Activated B cell treated with CpG ODN at 0.5 μM for 24 hours (primary cell): ENCODE measurements at places on chromosomes 11 and 22.

DNA sequence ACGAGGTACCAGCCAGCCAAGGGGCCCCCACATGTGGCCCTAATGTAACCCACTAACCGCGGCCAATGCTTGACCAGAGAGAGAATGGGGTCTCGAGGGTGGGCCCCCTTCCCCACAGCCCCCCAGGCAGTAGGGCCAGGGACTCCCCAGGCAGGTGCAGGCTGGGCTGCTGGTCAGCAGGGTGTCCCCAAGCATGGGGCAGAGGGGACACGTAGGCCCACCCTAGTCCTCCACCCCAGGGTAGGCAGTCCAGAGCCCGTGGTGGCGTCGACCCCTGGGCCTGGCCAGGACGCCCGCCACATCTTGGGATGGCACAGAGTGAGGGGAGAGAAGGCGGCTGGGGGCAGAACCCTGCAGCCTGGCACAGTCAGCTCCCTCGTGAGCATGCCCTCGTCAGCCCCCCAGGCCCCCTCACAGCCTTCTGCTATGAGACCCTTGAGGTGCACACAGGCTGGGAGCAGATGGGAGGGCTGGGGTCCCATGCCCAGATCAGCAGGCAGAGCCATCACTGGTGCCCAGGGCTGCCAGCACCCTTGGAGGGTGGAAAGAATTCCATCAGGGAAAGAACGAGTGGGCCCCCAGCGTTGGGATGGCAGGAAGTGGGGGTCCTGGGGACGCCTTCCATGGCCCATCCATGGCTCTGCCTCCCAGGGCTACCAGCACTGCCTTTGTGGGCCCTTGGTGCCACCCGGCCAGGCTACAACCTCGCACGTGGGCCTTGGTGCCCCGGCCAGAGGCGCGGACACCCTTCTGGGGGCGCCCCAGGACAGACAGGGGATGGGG lies 6.1 kb downstream of the TNNT3 start:
- H3K4me1 ChIP-seq = no peaks in the 10 kb centered on the region
- H3K27me3 ChIP-seq = peaks cover 19% of the 10 kb centered on the region
- no peak overlapping the region for H3K4me3 ChIP-seq

DNA sequence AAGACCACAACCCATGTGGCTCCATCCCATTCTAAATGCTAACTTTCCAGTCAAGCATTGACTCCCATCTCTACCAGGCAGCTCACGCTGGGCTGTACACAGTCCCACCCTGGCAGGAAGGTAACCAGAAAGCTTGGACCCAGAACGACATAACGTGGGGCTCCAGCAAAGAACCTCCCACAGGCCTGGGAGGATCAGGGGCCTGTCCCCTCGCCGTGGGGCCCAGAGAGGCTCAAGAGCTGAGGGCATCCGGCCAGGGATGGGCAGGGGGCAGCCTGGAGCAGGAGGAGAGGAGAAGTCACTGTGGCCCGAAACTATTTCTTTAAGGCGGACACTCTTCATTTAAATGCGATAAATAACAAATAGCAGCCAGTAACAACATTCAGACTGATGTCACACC lies 169.9 kb downstream of the SHANK2 start:
- no peaks in the 10 kb centered on the region for H3K36me3 ChIP-seq
- H3K27ac ChIP-seq = no peak overlapping the region
- peaks cover 3% of the 10 kb centered on the region for H3K27me3 ChIP-seq
- no peak for DNase-seq
- H3K4me1 ChIP-seq = no peaks in the 10 kb centered on the region

- H3K27me3 ChIP-seq = no peaks in the 10 kb centered on the region
- H3K36me3 ChIP-seq = no peaks in the 10 kb centered on the region
- no peak overlapping the region for H3K4me3 ChIP-seq
- DNase-seq = peak; percentile 5
- no peak overlapping the region for H3K27ac ChIP-seq
These were observed 66.9 kb downstream of the KCNQ1 start for GRCh38 chr11:2511421-2512369.

DNA sequence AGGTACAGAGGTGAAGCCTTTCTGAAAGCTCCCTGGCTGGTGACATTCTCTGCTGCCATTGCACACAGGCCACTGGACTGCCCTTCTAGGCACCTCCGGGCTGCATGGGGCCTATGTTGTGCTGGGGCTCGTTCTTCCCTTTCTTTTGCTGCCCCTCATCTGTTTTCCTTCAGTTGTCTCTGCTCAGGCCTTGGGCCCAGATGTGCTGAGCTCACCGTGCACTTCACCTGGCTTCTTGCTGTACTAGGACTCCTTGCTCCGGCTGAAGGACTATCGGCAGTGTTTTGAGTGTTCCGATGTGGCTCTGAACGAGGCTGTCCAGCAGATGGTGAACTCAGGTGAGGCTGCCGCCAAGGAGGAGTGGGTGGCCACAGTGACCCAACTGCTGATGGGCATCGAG lies 59.4 kb downstream of the CABIN1 start:
- H3K4me3 ChIP-seq = no peak overlapping the region
- no peaks in the 10 kb centered on the region for H3K27me3 ChIP-seq
- H3K4me1 ChIP-seq = peaks cover 61% of the 10 kb centered on the region
- no peak for DNase-seq
- H3K36me3 ChIP-seq = peaks cover 67% of the 10 kb centered on the region

DNA sequence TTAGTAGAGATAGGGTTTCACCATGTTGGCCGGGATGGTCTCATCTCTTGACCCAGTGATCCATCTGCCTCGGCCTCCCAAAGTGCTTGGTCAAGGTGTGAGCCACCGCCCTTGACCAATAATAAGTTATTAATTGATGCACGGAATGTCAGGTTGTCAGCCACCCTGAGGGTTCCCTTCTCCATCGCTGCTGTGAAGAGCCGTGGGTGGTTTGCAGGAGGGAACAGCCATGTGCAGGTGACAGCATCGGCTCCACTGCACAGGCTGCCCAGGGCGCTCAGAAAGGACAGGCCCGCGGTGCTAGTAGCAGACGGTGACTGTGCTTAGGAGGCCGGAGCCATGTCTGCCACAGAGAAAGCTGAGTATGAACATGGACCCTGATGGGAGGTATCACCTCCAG lies 814.0 kb downstream of the BRD1 start:
- H3K36me3 ChIP-seq = no peaks in the 10 kb centered on the region
- no peak overlapping the region for H3K4me3 ChIP-seq
- no peaks in the 10 kb centered on the region for H3K4me1 ChIP-seq
- DNase-seq = no peak

GRCh38 chr11:68839911-68840641 lies 1.6 kb downstream of the CPT1A start:
- H3K4me1 ChIP-seq = peaks cover 54% of the 10 kb centered on the region
- H3K36me3 ChIP-seq = peaks cover 5% of the 10 kb centered on the region
- DNase-seq = peak; percentile 20
- no peaks in the 10 kb centered on the region for H3K27me3 ChIP-seq

- H3K27ac ChIP-seq = no peak overlapping the region
- peaks cover 11% of the 10 kb centered on the region for H3K27me3 ChIP-seq
- DNase-seq = no peak
These were observed 84.0 kb downstream of the YAP1 start for GRCh38 chr11:102194257-102194656.
